Activated CD4-positive, alpha-beta T cell treated with anti-CD3 and anti-CD28 coated beads for 4 hours (primary cell): ENCODE measurements at places on chromosomes 3 and 15.

- DNase-seq = no peak
Measured at GRCh38 chr3:122031123-122031468, 9.0 kb upstream of the ILDR1 start.

GRCh38 chr3:188306435-188307005 is 152.6 kb downstream of the LPP start:
- DNase-seq = no peak

GRCh38 chr15:68654786-68655560 is 76.2 kb downstream of the CORO2B start:
- DNase-seq = no peak

DNA sequence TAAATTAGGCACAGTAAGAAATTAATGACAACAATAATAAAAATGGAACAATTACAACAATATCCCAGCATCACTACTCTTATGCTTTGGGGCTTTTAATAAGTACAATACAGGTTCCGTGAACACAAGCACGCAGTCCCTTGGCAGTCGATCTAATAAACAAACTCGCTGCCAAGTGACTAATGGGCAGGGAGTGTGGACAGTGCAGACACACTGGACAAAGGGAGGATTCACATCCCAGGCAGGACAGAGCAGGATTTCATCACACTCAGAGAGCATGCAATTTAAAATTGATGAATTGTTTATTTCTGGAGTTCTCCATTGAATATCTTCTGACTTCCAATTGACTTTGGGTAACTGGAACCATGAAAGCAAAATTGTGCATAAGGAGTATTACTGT is 524.1 kb upstream of the CFAP20DC start:
- no peak for DNase-seq

GRCh38 chr3:122012821-122013220 is 9.2 kb downstream of the ILDR1 start:
- DNase-seq = no peak

DNA sequence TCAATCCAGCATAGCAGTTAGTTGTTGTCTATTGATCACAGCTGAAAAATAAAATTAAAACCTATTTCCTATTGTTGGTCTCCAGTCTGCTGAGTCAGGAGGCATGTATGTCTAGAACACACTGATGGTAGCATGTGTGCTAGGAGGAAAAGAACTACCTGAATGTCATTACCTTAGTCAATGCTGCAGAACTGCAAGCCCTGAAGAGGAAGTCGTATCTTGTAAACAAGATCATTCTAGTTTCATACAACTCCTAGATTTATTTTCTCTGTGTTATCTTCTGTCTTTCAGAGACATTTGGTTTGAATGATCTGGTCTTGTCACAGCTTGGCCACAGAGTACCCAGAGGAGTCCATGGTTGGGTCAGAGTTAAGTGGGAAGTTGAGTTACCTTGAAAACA is 110.0 kb upstream of the MRPL3 start:
- DNase-seq = no peak

GRCh38 chr3:38811822-38812221 is 4.2 kb downstream of the SCN10A start:
- no peak for DNase-seq

DNA sequence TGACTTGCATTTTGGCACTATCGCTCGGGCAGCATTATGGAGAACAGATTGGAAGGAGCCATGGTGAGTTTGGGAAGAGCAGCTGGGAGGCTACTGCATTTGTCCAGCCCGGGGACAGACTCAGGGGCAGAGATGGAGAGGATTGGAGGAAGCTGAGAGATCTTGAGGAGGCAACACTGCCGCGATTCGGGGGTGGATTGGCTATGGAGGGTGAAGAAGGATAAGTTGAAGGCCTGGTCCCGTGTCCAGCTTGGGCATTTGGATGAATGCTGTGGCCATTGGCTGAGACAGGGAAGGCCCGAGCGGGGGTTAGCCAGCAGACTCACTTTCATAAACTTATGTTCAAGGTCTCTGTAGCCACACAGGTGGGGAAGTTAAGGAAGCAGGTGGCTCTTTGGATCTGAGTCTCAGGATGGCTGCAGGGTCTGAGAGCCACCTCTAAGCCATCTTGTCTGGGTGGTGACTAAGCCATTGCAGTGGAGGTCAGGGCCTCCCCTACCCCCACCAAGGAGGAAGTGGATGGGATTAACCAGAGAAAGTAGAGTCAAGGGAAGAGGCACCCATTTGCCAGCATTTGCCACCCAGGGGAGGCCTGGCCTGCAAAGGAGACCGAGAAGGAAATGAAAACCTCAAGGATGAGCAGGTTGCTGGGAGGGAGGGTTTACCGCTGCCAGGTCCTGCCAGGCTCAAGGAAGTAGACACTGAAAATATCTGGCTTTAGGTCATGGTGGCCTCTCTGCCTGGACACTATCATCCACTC is 144.0 kb upstream of the TLE3 start:
- no peak for DNase-seq

- DNase-seq = no peak
Measured at GRCh38 chr3:128491941-128492670, 895 bp downstream of the GATA2 start.

DNA sequence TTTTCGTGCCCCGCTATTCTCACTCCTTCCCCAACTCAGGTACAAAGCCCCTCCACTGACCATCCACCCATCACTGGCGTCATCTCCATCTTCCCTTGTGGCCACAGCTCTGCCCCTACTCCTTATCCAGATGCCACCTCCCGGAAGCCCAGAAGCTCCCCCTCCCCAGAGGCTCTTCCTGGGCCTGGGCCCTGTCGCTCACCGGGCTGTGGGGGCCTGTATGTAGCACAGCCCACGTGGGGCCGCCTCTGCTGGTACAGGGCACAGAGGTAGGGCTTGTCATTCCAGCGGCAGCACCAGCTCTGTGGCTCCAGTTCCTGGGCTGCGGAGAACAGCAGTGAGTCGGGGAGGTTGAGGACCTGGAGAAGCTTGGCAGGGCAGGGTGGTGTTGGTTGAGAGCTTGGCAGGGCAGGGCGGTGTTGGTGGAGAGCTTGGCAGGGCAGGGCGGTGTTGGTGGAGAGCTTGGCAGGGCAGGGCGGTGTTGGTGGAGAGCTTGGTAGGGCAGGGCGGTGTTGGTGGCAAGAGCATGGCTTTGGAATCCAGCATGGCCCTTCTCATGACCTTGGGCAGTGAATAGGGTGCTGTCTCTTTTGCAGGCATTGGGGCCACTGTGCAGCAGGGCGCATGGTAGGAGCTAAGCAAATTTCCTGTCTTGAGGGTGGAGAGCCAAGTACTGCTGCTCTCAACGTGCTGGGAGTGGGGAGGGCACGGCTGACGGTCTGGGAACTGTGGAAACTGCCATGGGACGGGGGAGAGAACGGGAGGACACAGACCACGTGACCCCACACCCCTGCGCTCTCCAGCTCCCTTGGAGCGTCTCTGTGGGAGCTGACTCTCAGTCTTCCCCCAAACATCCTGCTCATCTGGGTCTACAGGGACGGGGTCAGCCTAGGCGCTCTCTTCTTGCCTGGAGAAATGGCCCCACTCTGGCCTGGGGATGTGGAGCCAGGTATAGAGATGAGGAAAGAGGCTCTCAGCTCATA is 43.4 kb downstream of the MUC20 start:
- DNase-seq = no peak

GRCh38 chr15:96360581-96361308 is 30.2 kb downstream of the NR2F2 start:
- DNase-seq = no peak

GRCh38 chr3:32261545-32261944 is 23.1 kb downstream of the CMTM8 start:
- DNase-seq = no peak

- no peak for DNase-seq
Measured at GRCh38 chr3:9875448-9875847, 4.6 kb downstream of the CIDEC start.

GRCh38 chr3:98519351-98519750 is 3.4 kb downstream of the CLDND1 start:
- DNase-seq = no peak

DNA sequence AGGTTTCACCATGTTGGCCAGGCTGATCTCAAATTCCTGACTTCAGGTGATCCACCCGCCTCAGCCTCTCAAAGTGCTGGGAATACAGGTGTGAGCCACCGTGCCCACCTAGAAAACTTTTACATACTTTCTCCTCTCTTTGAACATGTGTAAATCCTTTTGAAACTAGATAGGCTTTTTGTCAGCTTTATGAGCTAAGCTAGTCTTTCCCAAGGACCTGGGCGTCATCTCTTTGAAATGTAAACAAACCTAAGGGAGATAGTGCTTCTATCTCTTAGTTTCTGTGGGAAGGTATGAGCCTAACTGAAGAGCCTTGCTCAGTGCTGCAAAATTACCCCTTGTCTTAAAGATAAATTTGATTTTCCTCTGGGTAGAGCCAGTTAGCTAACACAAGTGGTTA is 4.8 kb downstream of the CX3CR1 start:
- no peak for DNase-seq

- no peak for DNase-seq
Measured at GRCh38 chr3:85005946-85006345, 47.2 kb downstream of the CADM2 start.
